Esophagus muscularis mucosa (tissue), 4 donors: ENCODE measurements at places on chromosomes 4 and X. TPM values are rescaled to one million over a fixed set of nuclear protein-coding genes. Genes with fewer than 3 reads are reported as not detected.

Gene BMPR1B
- total RNA-seq: 22.0 TPM

Gene FAM13A
- 27.2 TPM for total RNA-seq

Gene BTK
- total RNA-seq: 2.5 TPM

Gene NDST4
- total RNA-seq: not detected

Gene PLP2
- 101 TPM for total RNA-seq

Gene SERPINA7
- not detected for total RNA-seq

Gene HERC5
- 4.5 TPM for total RNA-seq

Gene VCX2
- not detected for total RNA-seq

Gene MTTP
- 0.57 TPM for total RNA-seq

Gene MCF2
- total RNA-seq: 0.83 TPM

Gene SLC6A14
- not detected for total RNA-seq

Gene SPANXD
- total RNA-seq: not detected

Gene MAGEC2
- not detected for total RNA-seq

Gene SMR3B
- total RNA-seq: not detected

Gene ARSJ
- 26.0 TPM for total RNA-seq
